ENCODE measurements at places on chromosomes 5 and 9.

- DNase-seq: no peak
Observed at GRCh38 chr5:126636956-126637355, 36.2 kb downstream of the PHAX start.

GRCh38 chr5:50717651-50718050, 51.2 kb downstream of the PARP8 start:
- DNase-seq: no peak

DNA sequence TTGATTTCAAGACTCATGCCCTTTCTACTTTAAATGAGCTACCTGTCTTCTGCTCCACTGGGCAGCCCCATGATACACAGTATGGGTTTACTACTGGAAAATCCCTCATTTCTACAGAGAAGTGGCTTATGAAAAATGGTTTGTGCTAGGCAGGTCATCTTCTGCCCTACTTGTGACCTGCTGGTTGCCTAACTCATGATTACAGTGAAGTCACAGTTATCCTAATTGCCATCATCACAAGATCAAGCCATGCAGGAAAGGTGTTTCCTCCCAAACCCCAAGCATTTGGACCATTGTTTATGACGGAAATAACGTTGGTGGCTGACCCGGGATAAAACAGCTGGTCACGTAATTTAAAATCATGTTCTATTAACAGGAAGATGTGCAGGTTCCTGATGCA, 330.6 kb downstream of the ACTL7B start:
- DNase-seq: no peak

- no peak for DNase-seq
Observed at GRCh38 chr5:41532485-41532884, 22.1 kb upstream of the PLCXD3 start.

DNA sequence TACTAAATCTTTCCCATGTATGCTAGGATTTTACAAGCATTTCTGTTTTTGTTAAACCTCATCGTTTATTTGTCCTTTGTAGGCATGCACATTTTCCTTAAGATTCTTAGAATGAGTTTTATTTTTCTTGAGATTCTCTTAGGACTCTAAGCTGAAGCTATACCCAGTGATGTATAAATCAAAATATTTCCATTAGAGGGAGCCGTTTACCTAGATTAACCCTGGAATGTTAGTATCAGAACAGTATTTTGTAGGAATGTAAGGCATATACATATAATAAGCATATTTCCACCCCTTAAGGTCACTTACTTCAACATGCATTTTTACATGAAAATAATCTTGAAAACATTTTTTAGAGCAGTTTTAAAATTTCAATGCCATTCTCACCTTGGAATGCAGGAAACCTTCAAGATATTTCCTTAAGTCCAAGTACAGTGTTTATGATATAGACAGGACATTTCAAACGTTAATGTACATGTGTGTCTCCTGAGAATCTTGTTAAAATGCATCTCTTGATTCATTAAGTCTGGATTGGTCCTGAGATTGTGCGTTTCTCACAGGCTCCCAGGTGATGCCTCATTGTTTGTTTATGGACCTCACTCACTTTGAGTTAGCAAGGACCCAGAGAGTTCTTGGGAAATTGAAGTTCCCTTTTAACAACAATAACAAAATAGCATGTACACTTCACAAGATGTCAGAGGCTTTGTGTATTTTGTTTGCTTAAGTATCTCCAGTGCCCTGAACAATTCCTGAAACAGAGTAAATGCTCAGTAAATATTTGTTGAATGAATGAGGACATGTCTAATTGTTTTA, 34.9 kb upstream of the FCHO2 start:
- DNase-seq: no peak

DNA sequence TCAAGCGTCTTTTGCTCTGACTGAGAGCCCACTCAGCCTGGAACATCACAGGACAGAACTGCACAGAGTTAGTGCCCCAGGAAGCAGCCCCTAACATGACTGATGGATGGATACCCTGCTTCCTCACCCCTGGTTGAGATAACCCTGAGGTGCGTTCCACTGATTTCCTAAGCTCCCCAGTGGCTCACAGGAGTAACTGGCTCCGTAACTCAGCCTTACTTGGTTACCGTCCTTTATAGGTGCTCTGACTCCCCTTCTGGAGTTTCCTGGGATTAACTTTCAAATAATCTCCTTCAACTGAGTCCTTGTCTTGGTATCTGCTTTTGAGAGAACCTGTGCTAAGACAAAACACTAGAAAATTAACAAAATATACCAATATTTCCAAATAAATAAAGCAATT, 449.5 kb downstream of the AGTPBP1 start:
- DNase-seq: no peak

DNA sequence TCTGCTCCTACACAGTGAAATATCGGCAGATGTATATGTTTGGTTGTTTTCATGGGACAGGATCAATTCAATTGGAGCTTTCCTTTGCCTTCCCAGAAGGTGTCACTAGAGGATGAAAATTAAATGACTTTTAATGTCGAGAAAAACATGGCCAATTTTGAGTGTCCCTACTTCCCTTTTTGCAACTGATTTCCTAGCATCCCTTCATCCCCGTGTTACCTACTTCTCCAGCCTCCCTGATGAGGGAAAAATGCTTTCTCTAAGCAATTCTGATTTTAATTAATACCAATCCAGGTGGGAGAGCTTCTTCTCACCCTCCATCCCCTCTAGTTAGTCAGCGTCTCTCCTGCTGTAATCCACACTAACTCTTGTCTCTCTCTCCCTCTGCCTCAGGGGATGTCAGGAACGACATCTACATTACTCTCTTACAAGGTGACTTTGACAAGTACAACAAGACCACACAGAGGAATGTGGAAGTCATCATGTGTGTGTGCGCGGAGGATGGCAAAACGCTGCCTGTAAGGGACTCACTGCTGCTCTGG, 64.9 kb downstream of the DOCK2 start:
- DNase-seq: peak; percentile 42

GRCh38 chr5:151108566-151108965, 27.7 kb upstream of the TNIP1 start:
- no peak for DNase-seq

- DNase-seq: no peak
Observed at GRCh38 chr5:139828207-139828895, 32.7 kb downstream of the PSD2 start.

GRCh38 chr9:134150557-134151214, 13.7 kb downstream of the RNU6ATAC start:
- DNase-seq: peak; percentile 41

- DNase-seq: peak; percentile 78
Observed at GRCh38 chr5:177378884-177379883, 5.0 kb upstream of the SLC34A1 start.

DNA sequence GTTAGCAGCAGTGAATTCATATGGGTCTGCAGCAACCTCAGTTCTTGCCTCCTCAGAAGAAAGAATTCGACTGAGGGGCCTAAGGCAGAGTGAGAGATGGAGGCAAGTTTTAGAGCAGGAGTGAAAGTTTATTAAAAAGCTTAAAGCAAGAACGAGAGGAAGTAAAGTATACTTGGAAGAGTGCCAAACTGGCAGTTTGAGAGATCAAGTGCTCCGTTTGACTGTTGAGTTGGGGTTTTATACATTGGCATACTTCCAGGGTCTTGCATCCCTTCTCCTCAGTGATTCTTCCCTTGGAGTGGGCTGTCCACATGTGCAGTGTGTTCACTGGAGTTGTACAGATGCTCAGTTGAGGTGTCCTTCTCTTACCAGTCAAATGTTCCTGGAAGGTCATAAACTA, 203.6 kb downstream of the SPATA31D1 start:
- DNase-seq: no peak

GRCh38 chr9:12859704-12860251, 85.0 kb downstream of the LURAP1L start:
- DNase-seq: peak; percentile 22

DNA sequence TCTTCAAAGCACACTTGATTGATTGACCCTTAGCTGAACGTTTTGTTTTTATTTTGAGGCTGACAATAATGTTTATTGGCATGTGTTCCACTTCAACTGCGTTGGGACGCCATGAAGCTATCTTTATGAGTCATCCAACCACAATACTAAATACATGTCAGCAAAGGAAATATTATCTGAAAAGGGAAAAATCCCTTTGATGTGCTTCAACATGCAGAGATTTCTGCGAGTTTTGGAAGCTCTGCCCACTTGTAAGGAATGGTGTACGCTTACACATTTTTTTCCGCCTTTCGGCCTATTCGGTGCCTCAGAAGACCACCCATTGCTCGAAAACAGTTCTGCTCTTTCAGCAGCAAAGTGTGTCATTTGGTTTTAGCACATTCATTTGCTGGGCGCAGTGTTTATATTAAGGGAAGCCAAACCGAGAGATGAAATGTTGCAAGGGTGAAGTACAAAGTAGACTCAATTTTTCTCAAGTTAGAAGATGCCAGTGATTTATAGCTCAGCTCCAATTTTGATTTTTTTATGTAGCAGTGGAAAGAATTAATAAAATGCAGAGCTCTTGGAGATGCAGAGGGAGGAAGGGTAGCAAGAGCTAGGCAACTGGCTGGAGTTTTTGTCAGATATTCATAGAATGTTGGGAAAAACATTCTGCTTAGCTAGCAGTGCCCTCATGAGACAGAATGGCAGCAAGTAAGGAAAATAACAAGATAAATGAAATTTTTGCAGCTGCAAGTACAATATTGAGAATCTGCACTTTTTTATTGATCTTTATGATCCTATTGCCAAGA, 68.9 kb downstream of the PRDM6 start:
- DNase-seq: peak; percentile 39

GRCh38 chr9:115328228-115328627, 210.3 kb upstream of the TNC start:
- DNase-seq: peak; percentile 40

- no peak for DNase-seq
Observed at GRCh38 chr5:3994628-3995027, 399.0 kb downstream of the IRX1 start.

GRCh38 chr5:165594693-165595092, 2089.3 kb downstream of the MAT2B start:
- DNase-seq: no peak

DNA sequence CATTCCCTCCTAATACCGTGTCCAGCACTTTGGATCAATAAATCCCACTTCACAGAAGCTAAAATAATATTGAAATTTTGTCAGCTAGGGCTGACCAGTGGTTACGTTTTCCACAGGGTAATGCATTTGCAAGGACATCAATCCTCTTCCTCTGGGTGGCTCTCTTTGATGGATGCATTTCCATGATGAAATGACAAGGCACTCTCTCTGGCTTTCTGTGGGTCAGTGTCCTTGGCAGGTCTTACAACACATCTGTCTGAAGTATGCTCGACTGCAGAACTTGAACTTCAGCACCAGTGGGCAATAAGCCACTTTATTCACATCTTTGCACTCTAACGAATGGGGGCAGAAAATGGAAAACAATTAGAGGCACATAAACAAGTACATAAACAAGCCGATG, 330.1 kb downstream of the ADAMTS6 start:
- no peak for DNase-seq

GRCh38 chr9:135032868-135033460, 54.5 kb upstream of the OLFM1 start:
- no peak for DNase-seq

DNA sequence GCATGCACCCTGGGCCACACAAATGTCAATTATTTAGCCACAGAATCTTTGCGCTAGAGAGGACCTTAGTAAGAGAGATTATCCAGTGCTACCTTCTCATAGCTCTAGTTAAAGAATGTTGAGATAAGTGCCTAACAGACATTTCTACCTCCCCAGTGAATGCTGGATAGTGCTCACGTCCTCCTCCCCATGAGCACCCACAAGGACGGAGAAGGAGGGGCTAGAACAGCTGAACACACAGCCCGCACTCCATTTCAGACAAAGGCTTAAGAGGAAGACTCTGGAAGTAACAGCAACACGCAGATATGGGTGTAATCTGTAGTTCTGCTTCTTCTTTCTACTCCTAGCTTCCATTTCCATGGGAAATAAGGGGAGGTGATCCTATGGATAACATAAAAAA, 120.5 kb downstream of the FEM1C start:
- DNase-seq: no peak

GRCh38 chr5:72363166-72363802, 43.1 kb downstream of the PTCD2 start:
- DNase-seq: peak; percentile 37

GRCh38 chr9:128101690-128102089, 25.8 kb downstream of the PTGES2 start:
- DNase-seq: no peak

- DNase-seq: no peak
Observed at GRCh38 chr9:108654566-108654965, 201.2 kb downstream of the ACTL7B start.

- DNase-seq: no peak
Observed at GRCh38 chr5:41809128-41809527, 61.1 kb downstream of the OXCT1 start.

- DNase-seq: no peak
Observed at GRCh38 chr9:126926364-126926763, 11.8 kb downstream of the RALGPS1 start.

GRCh38 chr9:71767776-71768321, 464 bp downstream of the CEMIP2 start:
- DNase-seq: peak; percentile 32

GRCh38 chr9:114570742-114571141, 16.8 kb upstream of the ATP6V1G1 start:
- DNase-seq: no peak

GRCh38 chr9:34929506-34930102, 28.5 kb upstream of the PHF24 start:
- DNase-seq: peak; percentile 40

- DNase-seq: no peak
Observed at GRCh38 chr5:63803165-63803564, 159.1 kb downstream of the HTR1A start.

DNA sequence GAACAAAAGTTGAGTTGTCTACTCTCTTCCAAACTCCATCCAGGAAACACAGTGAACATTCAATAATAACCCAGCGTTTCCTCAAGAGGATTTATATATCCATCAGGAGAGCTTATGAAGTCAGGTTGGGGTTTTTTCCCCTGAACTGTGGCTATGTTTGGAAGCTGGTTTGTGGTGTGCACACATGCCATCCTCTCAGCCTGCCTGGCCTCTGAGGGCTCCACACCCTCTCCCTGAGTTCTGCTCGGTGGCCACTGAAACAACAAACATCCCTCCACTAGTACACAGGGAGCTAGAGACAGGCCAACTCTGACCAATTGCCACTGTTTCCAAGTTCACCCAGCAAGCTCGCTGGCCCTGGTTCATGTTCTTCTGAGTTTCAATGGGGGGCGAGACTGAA, 35.7 kb downstream of the SMIM23 start:
- DNase-seq: no peak

DNA sequence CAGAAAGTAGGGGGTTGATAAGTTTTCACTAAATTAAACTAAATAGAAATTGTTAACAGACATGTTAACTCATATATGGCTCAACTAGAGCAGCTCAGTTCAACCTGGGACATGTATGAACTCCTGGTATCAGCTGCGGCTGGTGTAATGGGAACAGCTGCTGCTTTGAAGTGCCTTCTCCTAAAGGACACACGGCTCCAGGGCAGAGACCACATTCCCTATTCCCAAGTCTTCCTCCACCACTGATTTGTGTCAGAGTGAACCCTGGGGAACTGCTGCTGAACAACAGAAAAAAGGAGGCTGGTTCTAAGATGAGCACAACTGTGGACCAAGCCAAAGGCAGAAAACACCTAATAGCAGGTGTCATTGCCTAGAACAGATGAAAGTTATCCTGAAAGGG, 71.1 kb downstream of the MAPKAP1 start:
- DNase-seq: no peak

All from AG08396 (cell line).